ENCODE measurements at places on chromosomes 5 and 9.

GRCh38 chr9:134597041-134597913, 44.3 kb upstream of the COL5A1 start:
- no peak for DNase-seq

DNA sequence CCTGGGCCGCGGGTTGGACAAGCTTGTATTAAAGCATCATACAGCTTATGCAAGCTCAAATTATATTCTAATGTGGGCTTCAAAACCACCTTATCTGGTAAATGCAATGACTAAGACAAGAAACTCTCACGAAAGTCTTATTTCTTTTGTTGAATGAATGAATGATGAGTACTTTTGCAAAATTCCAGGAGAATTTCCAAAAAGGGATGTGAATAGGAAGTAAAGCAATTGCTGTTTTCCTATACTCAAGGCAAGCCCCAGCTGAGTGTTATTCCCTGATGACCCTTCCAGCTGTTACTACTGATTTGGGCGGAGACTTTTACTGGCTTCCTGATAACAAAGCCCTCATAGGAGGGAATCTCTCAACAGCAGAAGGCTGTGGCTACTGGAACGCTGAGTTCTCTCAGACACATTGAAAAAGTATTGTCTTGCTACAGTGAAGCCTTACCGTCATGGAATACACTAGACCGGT, 162.8 kb downstream of the SREK1 start:
- no peak for DNase-seq

DNA sequence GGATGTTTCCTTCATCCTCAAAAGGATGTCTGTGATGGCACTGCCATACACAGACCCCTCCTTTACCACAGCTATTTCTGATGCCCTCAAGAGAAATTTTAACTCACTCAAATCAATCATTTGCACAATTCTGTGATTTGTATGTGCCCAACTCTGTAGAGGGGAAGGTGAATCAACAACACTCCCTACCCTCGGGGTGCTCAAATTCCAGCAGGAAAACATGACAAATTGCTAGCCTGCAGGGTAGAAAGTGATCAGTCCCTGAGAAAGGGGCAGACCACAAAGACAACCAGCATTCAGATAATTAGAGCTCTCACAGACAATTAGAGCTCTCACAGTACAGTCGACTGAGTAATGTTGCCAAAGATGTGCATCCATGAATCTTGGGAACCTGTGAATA, 45.3 kb upstream of the FOXE1 start:
- DNase-seq, result no peak

GRCh38 chr9:125694478-125694877, 12.5 kb downstream of the MAPKAP1 start:
- DNase-seq, result no peak

All from suppressor macrophage (primary cell).